ENCODE measurements at places on chromosomes 1 and 21.

DNA sequence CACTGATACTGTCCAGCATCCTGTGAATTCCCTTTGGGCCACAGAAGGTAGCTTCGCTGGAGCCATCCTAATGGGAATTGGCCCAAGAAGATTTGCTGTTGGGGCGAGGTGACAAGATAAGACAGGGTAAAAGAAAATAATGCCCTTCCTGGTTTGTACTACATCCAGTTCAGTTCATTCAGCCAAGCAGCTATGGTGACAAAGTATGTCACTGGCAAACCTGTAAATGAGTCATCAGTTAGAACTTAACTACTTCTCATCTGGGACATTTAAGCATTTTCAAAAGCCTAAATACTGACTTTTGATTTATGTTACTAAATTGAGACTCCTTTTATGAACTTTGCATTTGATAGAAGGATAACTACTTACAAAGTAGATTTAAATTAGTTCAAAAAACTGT lies 54.2 kb downstream of the WDR64 start:
- peak; percentile 19 for DNase-seq

- DNase-seq: no peak
Observed at GRCh38 chr1:27338751-27339150, 3.1 kb upstream of the SYTL1 start.

- DNase-seq: peak; percentile 37
Observed at GRCh38 chr1:168893359-168893801, 164.4 kb upstream of the DPT start.

DNA sequence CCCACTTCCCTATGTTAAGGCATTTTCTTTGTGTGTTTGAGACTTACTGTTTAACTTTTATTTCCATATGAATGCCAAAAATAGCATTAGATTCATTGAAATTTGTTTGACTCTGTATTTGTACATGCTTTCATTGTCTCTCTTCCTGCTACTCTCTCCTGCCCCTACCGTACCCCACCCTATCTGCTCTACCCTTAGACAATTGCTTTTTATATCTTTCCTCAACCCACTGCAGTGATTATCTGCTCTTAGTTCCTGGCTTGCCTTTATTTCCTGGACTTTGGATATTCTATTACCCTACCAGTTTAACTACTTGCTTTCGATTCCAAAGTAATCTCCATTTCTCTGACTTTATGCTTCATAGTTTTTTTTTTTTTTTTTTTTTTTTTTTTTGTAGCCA lies 10.5 kb downstream of the RAVER2 start:
- no peak for DNase-seq

- no peak for DNase-seq
Observed at GRCh38 chr1:30880678-30881318, 27.8 kb downstream of the SDC3 start.

- no peak for DNase-seq
Observed at GRCh38 chr21:19013916-19014315, 610.3 kb upstream of the TMPRSS15 start.

DNA sequence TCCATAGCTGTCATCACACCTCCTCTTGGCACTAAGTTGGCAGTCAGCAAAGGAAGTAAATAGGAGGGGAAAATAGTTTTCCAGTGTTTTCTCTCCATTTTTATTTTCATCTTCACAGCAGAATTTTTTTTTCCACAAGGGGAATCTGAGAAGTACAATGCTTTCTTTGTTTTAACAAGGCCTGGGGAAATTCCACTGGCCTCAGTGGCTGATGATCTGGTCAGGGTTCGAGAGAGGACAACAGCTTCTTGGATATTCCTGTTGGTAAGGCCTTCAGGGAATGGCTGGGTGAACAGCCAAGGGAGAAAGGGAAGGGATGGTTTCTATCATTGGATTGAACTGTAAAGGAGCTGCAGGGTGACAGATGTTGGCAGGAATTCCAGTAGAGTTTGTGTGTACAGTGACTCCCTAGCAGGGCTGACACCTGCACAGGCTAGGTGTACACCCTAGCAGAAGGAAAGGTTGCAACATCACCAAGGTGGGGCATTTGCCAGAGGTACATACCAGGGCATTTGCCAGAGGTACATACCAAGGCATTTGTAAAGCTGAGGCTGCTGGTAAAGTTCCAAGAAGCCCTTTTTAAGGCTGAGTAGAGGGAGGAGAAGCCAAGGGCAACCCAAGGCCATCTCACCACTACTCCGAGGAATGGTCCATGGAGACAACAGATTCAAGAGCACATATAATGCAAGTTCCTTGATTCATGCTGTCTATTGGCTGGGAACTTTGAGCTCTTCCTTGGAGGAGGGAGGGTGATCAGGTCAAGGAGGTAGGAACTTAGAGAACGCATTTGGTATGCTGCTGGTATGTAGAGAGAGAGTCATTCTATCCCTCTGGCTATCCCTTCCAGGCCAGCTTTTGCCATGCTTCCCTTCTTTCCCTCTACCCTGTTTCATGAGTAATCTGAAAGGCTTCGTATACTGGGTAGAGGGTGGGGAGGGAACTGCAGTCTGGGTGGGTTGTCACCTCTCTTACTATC lies 3.1 kb downstream of the GJA5 start:
- DNase-seq: no peak

DNA sequence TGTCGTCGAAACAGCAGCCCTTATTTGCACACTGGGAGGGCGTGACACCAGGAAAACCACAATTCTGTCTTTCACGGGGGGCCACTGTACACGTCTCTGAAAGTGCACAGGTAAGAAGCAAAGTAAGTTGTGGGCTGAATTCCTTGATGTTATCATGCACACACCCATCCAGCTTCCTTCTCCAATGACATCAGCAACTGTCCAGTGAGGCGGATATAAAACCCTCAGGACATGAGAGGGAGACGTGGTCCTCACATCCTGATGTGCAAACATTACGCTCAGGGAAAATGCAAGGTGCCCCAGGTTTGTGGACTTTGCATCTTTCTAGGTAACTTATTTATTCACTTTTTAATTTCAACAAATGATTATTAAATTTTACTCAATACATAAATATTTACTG lies 3.0 kb downstream of the TFF1 start:
- DNase-seq: no peak

GRCh38 chr1:228872080-228872479 lies 136.8 kb downstream of the RHOU start:
- DNase-seq: no peak

- DNase-seq: no peak
Observed at GRCh38 chr1:4016351-4017130, 116.5 kb upstream of the C1orf174 start.

- no peak for DNase-seq
Observed at GRCh38 chr1:51537568-51537967, 18.5 kb upstream of the EPS15 start.

- peak; percentile 47 for DNase-seq
Observed at GRCh38 chr1:10943991-10944730, 68.3 kb upstream of the TARDBP start.

Measured in AG08395 (cell line).